Neuronal stem cell (in vitro differentiated cells): ENCODE measurements at places on chromosomes 6 and 20.

GRCh38 chr6:111938710-111939109 is 65.5 kb upstream of the FYN start:
- H3K36me3 ChIP-seq: no peaks in the 10 kb centered on the region
- DNase-seq: no peak
- no peak overlapping the region for H3K27ac ChIP-seq
- H3K27me3 ChIP-seq: no peaks in the 10 kb centered on the region
- H3K4me3 ChIP-seq: no peak overlapping the region
- H3K4me1 ChIP-seq: peaks cover 2% of the 10 kb centered on the region

- H3K27ac ChIP-seq: no peak overlapping the region
- H3K4me1 ChIP-seq: no peaks in the 10 kb centered on the region
- DNase-seq: no peak
- H3K4me3 ChIP-seq: no peak overlapping the region
These were observed 599.2 kb downstream of the COL12A1 start for GRCh38 chr6:74606582-74607071.

DNA sequence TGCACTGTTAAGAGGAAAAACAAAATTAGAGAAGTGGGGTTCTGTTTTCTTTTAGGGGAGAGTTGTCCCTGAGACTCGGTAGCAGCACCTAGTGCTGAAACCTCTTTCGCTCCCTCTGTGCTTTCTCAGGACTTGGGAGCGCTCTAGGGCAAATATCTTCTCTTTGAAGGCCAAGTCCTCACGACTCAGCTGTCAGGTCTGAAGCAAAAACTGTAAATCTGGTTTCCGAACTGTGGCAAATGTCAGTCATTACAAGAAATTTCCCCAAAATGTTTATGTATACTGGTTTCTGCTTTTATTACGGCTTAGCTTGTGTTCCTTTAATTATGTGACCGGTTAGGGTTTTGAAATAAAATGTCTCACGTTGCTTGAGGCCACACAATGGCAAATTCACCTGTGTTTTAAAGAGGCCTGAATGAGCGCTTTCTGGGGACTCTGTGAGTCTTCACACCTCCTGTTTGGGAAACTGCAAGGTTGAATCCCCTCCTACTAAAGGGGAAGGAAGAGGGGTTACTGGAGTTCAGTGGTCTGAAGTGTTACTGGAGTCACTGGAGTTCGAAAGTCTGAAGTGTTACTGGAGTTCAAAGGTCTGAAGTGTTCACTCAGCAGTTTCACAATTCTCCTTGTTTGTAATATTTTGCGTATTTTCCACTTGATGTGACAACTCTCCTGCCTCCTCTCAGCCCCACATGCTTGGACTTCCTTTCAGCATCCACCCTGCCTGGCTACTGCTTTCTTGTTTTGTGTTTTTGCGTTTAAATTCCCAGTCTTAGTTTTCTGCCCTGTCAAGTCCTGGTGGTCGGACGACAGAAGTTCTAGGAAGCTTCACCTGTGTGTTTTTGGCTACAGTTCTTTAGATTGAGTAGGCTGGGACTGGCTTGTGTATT is 1.6 kb downstream of the SMPDL3A start:
- H3K27ac ChIP-seq: no peak overlapping the region
- H3K4me3 ChIP-seq: peak overlapping the region; percentile 88
- H3K27me3 ChIP-seq: no peaks in the 10 kb centered on the region
- peaks cover 8% of the 10 kb centered on the region for H3K4me1 ChIP-seq
- H3K36me3 ChIP-seq: no peaks in the 10 kb centered on the region

GRCh38 chr20:41091927-41092326 is 45.4 kb upstream of the PLCG1 start:
- no peak overlapping the region for H3K27ac ChIP-seq
- H3K36me3 ChIP-seq: peaks cover 20% of the 10 kb centered on the region
- no peak for DNase-seq
- H3K27me3 ChIP-seq: no peaks in the 10 kb centered on the region

DNA sequence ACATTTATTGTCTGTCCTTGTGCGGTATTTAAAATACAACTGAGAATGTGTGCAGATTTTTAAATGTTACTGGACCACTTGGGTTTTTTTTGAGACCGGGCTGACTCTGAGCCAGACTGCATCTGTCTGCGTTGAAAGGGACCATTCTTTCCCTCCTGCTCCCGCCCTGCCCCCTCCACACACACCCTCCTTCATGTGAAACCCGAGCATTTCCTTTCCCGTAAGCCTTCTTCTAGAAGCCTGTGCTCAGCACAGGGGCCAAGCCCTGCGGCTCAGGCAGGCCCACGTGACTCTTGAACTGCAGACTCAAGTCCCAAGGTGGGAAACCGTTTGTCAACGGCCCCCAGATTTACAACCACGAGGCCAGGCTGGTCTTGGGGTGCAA is 82.7 kb upstream of the FOXC1 start:
- no peaks in the 10 kb centered on the region for H3K36me3 ChIP-seq
- H3K4me3 ChIP-seq: no peak overlapping the region
- peaks cover 10% of the 10 kb centered on the region for H3K4me1 ChIP-seq
- no peak overlapping the region for H3K27ac ChIP-seq
- peaks cover 6% of the 10 kb centered on the region for H3K27me3 ChIP-seq
- no peak for DNase-seq

DNA sequence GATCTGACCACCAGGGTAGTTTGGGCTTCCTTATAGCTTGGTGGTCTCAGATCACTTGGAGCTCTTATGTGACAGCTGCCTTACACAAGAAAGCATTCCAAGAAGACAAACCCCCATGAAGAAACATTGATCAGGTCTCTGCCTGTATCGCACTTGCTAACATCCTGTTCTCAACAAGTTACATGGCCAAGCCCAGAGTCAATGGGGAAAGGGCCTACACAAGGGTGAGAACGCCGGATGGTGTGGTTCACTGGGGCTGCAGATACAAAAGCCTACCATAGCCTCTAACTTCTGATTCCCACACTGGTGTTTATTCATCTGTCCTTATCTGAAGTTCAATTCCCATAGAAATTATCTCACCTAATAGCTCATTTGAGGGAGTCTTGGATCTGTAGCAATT is 235.5 kb downstream of the SYNDIG1 start:
- peaks cover 4% of the 10 kb centered on the region for H3K4me1 ChIP-seq
- no peaks in the 10 kb centered on the region for H3K36me3 ChIP-seq
- no peak for DNase-seq
- no peak overlapping the region for H3K4me3 ChIP-seq
- H3K27ac ChIP-seq: no peak overlapping the region

DNA sequence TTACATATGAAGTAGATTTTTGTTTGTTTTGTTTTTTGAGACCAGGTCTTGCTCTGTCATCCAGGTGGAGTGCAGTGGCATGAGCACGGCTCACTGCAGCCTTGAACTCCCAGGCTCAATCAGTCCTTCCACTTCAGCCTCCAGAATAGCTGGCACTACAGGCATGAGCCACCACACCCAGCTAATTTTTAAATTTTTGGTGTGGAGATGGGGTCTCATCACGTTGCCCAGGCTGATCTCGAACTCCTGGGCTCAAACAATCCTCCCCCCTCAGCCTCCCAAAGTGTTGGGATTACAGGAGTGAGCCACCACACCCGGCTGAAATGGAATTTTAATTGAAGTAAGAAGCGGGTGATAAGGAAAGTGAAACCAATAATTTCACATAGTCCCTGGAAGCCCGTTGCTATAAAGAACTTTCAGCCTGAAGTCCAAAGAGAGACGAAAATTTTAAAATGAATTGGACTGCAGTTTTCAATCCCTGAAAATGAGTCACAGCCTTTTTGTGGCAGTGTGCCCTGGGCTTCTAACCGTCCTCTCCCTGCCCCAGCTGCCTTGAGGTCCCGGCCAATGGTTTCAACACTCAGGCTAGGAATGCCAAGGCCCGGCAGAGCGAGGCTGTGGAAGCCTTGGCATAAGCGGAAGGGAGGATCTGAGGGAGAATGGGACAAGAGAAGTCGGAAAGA is 757 bp downstream of the RAET1E start:
- H3K36me3 ChIP-seq: no peaks in the 10 kb centered on the region
- no peaks in the 10 kb centered on the region for H3K27me3 ChIP-seq
- no peak for DNase-seq
- no peak overlapping the region for H3K27ac ChIP-seq

DNA sequence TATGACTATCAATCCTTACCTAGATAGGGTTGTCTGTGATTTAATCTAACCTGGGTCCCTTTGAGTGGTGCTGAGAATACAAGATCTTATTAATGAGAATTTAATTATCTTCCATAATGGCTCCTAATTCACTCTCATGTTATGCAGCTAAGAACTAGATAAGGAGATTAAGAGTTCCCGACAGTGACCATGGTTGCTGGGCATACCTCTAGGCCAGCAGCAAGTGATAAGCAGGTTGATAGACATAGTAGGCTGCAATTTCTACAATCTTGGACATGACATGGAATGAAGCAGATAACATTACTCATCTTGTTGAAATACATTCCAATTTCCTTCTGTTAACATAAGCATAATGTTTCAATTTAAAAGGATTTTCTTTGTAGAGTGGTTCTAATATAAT is 27.1 kb downstream of the SPACA1 start:
- no peak overlapping the region for H3K4me3 ChIP-seq
- no peaks in the 10 kb centered on the region for H3K4me1 ChIP-seq
- no peaks in the 10 kb centered on the region for H3K27me3 ChIP-seq
- no peaks in the 10 kb centered on the region for H3K36me3 ChIP-seq
